ENCODE measurements at places on chromosomes 2 and 18.

GRCh38 chr2:128411431-128411830 lies 92.8 kb upstream of the HS6ST1 start:
- DNase-seq = no peak

DNA sequence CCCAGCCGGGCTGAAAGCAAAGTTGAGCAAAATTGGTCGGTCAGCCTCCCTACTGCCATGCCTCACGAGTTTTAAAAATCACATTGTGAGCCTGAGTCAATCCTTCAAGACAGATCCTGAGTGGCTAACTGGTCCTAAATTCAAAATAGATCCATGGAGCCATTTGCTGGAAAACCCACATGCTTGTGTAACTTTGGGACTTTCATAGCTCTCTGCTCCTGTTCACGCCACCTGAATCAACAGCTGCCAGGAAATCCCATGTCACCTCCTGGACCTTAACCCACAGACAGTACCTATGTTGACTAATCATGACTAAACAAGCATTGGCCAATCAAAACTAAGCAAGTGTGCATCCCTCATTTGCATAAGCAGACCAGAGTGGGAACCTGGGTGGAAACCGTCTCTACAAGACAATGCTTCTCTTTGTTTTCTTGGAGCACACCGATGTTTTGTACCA lies 42.8 kb upstream of the LDLRAD4 start:
- DNase-seq = no peak

DNA sequence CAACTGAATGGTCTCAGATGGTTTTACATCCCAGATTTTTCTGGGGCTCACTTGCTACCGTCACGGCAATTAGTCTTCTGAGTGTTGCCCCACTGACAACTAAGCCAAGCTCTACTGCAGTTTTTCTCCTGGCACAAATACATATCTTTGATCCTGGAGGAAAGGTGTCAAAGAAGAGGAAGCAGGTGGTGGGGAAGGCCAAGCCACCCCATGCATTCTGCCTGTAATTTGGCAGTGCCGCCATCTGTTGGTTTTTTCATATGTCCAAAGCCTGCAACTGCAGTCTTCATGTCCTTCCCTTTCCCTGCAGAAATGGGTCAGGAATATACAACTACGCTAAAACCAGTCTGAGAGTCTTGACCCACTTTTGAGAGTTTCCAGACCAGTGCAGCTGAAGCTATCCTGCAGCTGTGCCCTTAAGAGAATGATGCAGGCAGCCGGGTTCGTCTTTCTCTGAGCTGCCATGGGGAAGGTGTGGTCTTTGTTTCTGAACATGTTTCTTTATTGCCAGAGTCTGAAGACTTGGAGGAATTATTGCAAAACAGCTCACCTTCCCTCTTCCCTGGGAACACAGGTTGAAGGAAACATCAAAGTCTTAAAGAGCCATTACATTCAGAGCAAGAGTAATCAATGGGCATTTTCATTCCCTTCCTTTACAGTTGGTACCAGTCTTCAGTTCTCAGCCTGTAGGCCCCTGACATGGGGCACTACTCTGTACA lies 71.8 kb upstream of the ATL2 start:
- no peak for DNase-seq

- DNase-seq = no peak
These were observed 39.2 kb downstream of the SCN1A start for GRCh38 chr2:166088634-166089033.

DNA sequence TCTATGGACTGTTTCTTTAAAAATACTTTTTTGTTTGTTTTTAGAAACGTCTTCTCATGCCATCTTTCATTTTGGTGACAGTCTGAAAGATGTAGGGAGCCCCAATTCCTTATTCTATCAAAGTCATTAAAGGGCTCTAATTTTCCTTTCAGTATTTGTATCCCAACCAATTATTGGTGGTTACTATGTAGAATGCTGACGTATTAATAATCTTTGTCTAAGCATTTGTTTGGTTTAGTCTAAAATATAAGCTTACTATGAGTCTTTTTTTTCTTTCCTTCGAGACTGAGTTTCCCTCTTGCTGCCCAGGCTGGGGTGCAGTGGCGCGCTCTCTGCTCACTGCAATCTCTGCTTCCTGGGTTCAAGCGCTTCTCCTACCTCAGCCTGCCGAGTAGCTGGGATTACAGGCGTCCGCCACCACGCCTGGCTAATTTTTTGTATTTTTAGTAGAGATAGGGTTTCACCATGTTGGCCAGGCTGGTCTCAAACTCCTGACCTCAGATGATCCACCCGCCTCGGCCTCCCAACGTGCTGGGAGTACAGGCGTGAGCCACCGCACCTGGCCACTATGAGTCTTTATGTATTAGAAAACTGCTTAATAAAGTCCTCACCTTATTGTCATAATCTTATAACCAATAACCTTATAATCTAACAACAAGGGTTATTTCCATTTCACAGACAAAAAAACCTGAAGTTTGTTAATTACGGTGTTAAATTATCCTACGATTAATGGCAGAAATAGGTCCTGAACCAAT lies 849 bp upstream of the VRK2 start:
- no peak for DNase-seq

DNA sequence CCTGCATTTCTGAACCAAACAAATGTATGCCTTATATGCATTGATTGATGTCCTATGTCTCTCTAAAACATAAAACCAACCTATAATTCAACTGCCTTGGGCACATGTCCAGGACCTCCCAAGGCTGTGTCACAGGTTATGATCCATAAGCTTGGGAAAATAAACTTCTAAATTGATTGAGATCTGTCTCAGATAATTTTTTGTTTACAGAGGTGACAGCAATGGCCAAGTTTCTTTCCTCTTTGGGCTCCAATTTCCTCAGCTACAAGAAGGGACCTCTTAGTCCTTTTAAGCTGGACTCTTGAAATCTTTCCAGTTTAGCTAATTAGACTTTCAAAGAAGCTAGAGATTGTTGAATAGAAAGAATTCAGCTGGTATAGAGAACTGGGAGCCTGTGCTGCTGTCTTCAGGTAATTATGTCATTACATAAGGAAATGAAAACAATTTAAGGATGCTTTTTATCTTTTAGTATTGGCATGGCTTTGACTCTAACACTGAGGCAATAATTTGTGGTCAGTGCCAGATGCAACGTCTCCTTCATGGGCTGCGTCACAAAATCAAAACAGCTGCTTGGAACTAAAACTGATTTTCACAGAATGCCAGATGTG lies 412.1 kb upstream of the TRIB2 start:
- DNase-seq = no peak

DNA sequence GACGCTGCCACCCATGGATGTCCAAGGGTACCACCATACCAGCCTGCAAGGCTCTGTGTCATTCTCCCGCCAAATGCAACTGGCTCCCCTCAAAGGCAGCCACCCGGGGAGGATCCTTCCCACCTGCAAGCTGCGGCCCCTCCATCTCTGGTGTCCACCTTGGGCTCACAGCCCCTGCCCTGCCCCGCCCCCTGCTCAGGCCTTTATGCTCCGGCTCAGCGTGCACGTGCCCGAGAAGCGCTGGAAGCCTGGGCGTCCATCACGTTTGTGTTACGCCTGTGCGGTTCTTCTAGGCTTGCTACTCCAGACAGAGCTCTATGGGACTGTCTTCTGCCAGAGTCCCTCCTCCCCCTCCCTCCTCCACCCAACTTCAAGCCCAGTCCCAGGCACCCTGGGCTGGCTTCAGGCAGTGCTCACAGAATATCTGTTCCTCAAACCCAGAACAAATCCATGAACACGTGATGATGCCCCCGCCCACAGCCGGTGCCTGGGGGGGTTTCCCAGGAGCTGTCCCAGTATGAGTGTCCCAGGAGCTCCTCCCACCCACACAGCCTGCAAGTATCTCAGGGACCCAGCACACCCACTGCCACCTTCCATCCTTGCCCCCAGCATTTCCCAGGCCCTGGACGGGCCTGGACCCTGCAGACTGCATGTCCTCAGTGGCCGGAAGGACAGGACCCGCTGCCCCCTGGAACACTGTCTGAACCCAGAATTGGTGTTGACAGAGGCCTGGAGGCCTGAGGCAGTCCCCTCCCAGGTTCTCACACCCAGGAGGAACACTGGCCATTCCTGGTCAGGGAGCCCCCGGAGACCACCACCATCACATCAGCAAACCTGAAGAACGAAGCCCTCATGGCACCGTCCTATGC lies 30.3 kb downstream of the KIF1A start:
- DNase-seq = no peak

GRCh38 chr2:203442463-203442862 lies 92.6 kb downstream of the RAPH1 start:
- no peak for DNase-seq

DNA sequence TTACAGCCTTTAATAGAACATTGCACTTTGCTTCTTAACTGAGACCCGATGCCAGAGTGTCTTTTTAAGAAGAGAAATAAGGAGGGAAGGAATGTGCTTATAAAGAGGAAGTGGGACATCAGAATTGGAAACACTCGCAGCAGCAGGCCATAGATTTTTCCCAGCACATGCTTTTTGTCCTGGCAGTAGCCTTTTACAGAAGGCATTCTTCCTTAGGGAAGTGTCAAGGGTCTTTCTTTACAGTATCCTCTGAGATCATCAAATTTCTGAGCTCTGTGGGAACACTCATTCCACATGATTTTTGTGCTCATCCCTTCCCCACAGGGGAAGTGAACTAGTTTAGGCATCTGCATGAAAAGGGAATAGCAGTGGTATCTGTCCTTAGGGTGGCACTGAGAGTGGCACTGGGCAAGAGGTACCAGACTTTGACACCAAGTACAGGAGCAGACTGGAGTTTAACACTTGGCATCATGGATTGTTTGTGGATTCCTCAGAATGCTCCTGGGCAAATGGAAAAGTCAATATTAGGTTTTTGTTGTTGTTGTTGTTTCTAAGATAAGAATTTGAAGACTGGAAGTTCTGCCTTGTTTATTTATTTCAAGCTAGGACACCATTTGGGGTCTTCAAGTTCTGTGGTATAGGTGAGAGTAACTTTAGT lies 4.1 kb downstream of the MYO1B start:
- no peak for DNase-seq

DNA sequence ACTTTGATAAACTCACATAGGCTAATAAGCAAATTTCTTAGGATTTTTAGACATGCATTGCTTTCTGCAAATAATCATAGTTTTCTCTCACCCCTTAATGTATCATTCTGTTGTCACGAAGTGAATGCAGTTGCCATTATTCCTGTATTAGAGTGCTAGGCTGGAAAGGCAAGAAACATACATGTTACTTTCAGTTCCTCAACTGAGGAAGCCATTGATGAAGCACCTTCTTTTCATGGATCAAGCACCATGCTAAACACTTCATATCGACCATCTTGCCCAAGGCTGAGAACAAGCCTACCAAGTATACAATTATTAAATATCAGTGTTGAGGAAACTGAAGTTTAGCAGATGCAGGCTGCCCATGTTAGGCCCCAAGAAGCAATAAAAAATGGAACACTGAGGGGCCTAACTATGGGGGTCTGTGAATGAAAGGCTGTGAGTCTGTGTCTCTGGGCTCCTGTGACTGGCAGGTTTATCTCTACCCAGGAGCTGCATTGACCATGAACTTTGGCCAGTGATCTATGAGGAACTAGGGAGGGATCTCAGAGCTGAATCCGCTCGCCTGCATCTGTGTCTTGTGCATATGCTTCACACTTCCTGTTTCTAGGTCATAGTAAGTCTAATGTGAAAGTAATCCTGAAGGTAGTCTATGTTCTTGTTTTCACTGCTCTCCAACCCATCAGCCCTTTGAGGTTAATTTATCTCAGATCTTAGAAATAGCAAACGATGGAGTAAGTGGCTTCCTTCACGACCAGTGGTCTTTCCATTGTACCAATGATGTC lies 16.0 kb upstream of the TSPYL6 start:
- DNase-seq = no peak

DNA sequence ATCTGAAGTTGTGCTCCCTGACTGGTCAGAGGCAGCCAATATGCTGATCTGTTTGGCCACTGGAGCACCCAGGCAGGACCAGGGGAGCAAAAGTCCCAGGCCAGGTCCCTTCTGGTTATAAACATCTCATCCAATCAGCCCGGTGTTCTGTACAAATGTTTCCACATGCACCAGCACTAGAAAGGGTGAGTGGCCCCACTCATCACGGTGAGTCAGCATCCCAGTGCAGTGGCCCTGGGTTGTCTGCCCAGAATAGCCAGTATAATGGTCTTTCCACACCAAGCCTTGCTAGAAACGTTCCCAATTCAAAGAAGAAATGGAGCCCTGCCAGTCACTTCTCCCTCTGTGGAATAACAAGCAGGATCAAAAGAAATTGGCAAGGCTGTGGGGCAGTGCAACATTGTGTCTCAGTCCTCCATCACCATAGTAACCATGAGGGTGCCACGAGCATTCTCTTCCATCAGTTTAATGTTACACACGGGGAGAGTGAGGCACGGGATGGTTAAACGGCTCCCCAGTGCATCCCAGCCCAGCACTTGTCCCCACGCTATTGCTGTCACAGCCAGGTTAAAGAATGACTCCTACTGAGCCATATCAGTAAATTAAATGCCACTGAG lies 174.9 kb downstream of the SEPTIN10 start:
- DNase-seq = no peak
